ENCODE measurements at places on chromosomes 1 and 21. TPM values are rescaled to one million over a fixed set of nuclear protein-coding genes. Genes with fewer than 3 reads are reported as not detected.

TFF3 gene
- not detected for total RNA-seq

EPHX1 gene
- 9.4 TPM for total RNA-seq

ODF2L gene
- total RNA-seq, result 146 TPM

HMCN1 gene
- total RNA-seq, result 3.4 TPM

PADI2 gene
- total RNA-seq, result 1.6 TPM

Measured in parietal lobe (tissue), 2 donors.